ENCODE measurements at places on chromosomes 2 and 18.

DNA sequence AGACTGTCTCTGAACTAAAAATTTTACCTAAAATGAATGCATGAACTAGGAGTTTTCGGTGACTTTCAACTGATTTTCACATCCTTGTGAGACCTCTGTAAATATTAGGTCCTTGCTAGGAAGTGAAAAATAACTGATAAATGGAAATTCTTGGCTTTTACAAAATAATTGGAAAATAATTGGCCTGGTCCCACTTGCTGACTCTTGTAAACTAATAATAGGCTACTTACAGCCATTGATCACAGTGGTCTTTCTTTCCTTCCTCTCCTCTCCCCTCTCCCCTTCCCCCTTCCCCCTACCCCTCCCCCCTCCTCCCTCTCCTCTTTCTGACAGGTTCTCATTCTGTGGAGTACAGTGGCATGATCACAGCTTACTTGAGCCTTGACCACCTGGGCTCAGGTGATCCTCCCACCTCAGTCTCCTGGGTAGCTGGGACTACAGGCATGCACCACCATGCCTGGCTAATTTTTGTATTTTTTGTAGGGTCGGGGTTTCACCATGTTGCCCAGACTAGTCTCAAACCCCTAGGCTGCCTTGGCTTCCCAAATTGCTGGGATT is 38.3 kb downstream of the UGP2 start:
- DNase-seq = no peak

GRCh38 chr2:206305523-206306245 is 31.2 kb downstream of the ZDBF2 start:
- DNase-seq = no peak

- no peak for DNase-seq
These were observed 478.5 kb upstream of the ID2 start for GRCh38 chr2:8203364-8203763.

GRCh38 chr2:86821306-86821705 is 30.6 kb upstream of the CD8A start:
- DNase-seq = no peak

DNA sequence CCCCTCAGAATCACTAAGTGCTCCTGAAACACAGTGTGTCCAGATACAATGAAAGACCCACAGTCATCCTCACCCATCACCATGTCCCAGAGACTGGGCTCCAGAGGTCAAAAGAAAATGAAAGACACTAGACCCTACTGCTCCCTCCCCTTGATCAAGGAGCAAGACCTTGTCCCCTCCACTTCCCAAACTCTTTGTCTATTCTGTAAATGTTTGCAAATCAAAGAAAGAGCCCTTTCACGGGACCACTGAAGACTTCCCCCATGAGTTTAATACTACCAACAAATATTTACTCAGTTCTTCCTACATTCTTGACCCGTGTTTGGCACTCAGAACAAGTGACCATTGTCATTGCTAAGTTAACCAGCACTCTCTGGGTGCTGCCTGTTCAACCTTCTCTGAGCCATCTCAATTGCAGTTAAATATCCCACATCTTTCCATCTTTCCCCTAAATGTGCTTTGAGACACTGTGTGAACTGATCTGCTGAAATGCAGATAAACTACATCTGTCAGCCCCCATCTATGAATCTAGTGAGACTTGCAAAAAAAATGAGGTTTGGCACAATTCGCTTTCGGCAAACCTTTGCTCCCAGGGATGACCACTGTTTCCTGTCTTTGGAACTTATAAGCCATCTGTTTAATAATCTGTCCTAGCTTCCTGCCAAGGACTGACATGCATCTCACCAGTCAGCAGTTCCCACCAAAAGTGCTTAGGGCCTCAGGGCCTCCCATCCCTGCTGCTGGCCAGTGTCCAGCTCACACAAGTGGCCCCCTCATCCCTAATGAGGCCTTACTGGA is 170.3 kb downstream of the GFPT1 start:
- no peak for DNase-seq

DNA sequence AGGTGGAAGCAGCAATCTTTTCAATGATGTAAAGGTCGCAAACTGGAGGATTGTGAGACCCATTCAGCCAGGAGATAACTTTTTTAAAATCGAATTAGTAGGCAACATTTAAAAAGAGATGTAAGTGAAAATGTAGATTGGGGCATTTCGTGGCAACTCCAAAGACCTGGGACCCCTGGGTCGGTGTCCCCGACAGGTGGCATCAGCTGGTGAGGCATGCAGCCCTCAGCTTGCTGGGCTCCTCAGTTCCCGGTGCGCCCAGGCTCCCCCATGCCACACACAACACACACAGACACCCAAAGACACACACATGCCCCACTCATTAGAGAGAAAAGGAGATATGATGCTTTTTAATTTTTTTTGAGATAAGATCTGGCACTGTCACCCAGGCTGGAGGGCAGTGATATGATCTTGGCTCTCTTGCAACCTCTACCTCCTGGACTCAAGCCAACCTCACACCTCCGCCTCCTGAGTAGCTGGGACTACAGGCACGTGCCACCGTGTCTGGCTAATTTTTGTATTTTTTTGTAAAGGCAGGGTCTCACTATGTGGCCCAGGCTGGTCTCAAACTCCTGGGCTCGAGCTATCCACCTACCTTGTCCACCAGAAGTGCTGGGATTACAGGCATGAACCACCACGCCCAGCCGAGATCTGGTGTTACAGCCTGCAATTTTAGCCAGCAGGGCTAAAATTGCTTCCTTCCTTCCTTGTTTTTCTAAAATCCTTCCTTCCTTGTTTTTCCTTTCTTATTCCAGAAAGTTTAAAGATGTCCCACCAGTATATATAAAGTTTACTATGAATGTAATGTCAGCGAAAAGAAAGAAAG is 122.6 kb upstream of the EPAS1 start:
- no peak for DNase-seq

DNA sequence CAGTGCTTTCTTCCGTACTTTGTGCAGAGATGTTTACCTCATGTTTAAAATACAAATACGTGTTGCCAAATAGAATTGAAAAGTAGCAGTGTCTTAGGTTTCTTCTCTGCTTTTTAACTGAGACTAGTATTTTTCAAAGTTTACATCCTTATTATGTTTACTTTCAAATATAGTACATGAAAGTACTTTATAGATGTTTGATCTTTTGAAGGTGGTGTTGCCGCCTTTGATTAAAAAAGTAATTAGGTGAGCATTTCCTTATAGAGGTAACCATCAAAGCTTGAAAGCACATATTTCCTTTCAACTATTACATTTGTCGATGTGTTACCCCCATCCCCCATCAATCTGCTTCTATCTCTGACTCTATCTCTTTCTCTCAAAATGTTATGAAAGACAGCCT is 87.0 kb downstream of the CERS6 start:
- no peak for DNase-seq

DNA sequence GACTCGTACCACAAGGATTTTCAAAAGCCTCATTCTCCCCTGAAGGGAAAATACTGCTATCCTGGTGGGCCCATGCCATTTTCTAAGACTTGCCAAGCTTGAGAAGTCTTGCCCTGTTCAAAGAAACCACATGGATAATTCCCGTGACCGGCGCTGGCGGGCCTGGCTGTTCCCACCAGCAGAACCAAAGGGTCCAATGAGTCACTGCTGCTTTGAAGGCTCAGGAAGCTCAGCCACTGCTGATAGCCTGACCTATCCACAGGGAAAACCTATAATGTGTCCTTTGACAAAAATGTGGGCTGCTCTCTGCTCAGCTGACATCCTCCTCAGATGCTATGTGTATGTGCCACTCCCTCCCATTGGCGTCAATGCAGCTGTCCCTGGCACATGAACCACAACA is 137.9 kb upstream of the RAB12 start:
- DNase-seq = no peak

DNA sequence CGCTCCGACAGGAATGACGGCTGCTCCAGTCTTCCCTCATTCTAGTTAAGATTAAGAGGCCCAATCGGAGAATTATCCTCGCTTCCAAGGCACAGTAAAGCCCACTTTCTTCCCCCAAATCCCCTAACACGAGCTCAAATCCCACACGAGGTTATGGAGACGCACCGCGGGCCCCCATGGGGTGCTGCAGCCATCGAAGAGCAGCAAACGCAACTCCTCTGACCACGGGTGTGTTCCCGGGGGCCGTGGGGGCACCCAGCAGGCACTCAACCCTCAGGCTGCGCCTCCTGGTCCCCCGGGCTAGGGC is 446 bp downstream of the COPS9 start:
- no peak for DNase-seq
